ENCODE measurements at places on chromosomes 4 and X.

DNA sequence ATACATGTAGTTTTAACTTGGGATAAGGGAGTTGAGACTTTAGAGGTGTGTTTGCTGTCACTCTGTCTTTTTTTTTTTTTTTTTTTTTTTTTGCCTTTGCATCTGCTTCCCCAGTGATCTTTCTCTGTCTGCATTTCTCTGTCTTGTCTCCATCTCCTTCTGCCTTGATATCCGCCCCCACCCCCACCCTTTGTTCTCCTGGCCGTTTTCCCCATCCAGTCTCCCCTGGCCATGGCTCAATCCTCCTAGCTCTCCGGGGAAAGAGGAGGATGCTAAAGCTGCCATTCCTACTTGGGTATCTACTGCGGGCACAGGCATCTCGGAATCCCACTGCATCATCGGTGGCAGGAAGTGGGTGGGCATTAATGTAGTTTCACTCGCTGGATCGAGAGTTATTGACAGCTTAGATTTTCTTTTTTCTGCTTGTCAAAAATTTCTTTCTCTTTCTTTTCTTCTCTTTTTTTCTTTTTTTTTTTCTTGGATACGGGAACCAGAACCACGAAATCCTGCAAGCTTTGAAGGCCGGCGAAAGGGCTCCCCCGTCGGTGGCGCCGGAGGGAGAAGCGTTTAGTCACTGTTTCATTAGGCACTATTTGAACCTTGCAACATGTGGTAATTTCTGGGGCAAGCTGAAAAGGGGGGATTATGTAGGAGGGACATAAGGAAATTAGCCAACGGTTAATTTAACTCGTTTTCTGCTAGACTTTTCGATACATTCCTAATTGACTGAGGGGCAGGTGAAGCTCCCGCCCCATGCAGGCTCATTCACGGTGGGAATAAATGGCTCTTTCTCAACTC is 8.2 kb downstream of the GSX2 start:
- DNase-seq: no peak

GRCh38 chr4:78323439-78323838 is 228.1 kb upstream of the ANXA3 start:
- no peak for DNase-seq

DNA sequence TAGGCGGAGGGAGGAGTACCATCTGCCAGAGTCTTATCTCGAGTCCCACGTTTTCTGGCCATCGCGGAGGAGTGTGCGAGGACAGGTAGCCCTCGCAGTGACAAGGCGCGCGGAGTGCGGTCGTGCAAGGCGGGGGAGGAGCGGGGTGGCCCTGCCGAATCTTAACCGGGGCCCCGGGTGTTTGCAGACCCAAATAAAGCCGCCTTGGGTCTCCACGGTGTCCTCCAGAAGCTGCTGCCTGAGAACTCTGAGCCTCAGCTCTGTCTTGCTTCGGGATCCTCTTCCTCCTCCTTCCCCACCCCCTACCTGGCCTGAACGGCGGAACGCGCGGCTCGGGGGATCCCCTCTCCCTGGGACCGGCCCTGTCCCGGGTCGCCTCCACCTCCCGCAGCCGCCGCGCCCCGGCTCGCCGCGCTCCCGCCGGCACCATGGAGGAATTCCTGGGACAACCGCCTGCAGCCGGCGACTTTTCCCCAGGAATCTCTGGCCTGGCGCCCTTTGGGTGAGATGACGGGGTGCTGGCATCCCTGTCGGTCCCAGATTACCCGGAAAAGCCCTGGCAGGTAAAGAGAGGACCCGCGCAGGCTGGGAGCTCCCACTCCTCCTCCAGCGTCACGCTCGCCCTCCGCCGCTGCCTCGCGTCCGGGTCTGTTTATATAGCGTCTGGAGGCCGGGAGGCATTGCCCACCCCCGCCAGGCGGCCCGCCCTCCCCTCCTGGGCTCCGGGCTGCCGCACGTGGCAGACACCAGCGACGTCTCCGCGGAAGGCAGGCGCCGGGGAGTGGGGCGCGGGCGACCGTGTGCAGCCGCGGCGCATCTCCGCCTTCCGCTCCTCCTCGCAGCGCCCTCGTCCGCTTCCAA is at the start of gene GALNTL6:
Gene GALNTL6, plus strand, starts transcription at position 740 of the 861 bp plus-strand sequence.
- peak; percentile 21 for DNase-seq

DNA sequence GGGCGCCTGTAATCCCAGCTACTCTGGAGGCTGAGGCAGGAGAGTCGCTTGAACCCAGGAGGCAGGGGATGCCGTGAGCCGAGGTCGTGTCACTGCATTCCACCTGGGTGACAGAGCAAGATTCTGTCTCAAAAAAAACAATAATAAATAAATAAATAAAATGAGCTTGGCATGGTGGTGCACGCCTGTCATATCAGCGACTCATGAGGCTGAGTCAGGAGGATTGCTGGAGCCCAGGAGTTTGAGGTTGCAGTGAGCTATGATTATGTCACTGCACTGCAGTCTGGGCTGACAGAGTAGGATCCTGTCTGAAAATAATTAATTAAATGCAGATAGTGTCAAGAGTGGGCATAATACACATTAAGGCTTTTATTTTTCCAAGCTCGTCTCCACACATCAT is 77.5 kb downstream of the DHRSX start:
- DNase-seq: peak; percentile 7

- DNase-seq: peak; percentile 83
These were observed 68.7 kb downstream of the NSD2 start for GRCh38 chr4:1939664-1940509.
